Upper lobe of right lung (tissue), 1 donor: ENCODE measurements at places on chromosomes 2 and 18.

DNA sequence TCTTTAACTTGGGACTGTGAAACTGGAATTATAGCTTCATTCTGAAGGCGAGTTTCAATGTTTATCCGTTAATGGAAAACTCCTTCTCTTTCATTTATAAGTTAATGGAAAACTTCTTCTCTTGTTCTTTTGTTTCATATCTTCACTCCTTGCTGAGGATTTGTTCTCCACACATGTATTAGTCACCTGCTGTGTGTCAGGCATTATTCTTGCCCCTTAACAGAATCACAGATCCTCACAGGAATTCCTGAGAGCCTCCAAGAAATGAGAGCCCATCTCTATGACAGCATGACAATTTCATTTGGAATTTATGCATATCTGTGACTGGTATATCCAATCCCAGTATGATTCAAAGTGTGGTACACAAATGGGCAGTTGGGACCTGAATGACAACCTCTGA lies 545.8 kb downstream of the BCL11A start:
- DNase-seq, result no peak

DNA sequence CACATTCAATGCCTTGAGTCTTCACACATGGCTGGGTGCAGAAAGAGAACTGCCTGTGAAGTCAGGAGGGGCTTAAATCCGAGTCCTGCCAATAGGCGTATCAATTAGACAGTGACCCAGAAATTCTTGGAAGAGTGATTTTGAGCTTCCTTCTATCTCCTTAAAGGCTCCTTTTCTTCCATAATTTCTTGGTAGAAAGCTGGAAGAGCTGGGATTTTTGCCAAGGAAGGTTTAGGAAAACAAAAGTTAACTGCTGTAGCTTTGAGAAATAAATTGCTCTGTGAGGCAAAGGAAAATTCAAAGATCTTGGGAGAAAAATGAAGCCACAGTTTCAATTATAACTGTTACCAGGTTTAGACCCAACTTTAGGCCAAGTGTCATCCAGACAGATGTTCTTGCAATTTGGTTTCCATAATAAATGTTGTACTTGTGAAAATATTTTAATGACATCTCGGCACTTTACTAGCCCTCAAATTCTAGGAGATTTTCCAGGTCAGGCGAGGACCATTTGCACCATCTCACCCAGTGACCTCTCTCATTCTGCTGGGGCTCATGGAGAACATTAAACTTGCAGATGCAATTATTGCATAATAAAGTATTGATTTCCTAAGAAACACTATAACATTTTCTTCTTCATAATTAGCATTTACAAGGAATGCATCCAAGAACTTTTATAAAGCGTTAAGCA lies 329.7 kb upstream of the MEIS1 start:
- no peak for DNase-seq

DNA sequence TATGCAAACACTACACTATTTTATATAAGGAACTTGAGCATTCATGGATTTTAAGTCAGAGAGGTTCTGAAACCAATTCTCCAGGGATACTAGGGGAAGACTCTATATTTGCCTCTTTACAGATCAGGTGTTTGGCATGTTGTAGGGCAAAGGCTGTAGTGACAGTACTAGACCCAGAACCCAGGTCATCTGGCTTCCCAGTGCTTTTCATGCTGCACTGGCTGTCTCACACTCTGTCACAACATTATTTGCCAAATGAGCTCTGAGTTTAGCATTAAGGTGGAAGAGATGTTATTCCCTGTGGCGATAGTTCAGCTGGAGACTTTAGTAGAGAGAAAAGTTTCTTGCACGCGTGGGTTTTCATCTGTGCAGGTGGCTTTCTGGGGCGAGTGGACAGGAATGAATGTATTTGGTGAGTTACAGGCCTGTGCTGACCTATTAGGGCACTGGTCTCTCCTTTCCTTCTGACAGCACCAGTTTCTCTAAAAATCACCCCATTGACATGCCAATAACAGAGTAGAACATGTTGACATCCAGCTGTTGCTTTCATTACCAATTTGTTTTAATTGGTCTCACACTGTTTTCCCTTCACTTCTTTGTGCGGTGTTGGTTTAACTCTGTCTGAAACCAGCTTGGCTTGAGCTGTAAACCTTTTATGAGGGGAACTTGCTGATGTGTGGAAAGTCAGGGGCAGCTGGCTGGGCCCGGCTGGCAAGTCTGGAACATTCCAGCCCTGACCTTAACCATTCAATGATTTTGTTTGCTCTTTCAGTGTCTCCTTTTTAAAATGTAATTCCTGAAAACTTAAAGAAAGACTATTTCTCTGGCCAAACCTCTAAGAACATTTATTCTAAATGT lies 643.0 kb upstream of the FAM98A start:
- DNase-seq, result no peak

DNA sequence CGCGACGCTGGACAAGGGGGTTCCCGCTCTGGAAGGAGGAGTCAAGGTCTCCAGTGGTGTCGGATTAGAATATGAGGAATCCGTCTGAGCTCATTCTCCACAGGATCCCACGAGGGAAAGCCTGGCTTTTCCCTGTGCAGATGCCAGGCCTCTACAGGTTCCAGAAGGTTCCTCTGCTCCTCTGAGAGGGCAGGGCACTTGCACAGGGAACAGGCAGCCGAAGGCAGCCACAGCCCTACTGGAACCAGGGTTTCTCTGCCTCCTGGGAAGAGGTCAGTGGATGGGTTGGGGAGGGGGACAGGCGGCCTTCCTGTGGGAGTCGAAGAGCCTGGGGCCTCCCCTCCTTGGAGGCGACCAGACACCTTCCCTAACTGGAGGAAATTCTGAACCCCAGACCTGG lies 1.7 kb upstream of the AQP12A start:
- DNase-seq, result peak; percentile 34

DNA sequence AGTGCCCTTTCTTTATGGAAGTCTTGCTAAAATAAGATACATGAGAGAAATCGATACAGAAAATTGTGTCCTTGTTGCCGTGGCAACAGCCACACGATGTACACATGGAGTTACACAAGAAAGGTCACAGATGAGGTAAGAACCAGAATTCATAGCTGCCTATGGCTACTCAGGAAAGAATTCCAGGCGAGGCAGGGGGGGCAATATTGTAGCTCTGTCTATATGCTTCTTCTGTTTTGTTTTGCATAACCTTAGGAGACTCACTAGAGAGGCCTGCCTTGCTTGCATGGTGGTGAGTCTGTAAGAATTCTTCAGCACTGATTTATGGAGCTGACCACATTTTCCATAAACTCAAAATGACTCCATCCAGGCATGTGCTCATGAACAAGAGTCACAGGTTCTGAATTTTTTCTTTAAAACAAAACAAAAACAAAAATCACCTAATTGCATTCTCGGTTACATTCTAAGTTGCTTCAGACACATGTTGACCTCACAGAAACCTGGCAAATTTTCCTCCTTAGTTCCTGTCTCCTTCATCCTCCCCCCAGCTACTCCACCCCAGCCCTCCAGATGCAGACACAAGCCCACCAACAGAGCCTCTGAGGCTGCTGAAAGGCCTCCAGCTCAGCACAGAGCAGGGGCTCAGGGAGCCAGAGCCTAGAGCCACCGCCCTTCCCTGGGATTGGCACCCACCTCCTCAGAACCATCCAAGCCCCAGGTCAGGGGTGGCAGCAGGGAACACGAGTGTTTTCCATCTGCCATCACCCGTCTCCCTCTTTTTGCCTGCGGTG lies 183.5 kb downstream of the ANTXR1 start:
- no peak for DNase-seq

DNA sequence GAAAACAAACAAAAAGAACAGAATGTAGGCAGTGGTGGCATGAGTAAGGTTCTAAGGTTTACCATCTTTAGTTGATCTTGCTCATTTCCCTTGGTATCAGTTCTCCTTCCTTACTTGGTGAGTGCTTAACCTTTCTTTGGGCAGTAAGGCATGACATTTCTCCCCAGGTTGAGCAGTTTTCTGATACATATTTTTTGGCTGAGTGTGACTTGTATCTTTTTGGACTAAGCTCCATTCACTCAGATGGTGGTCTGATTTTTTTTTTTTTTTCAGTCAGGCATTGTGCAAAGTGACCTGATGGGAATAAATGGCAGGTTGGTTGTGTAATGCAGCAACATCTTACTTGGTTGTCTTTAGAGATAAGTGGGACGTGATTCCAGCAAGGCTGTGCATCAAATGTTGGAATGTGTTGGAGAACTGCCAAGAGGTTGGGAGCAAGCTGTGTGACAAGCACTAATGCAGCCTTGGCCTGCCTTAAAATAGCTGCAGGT lies 15.1 kb downstream of the SPTBN1 start:
- no peak for DNase-seq

GRCh38 chr2:112941753-112942653 lies 31.0 kb downstream of the IL37 start:
- peak; percentile 85 for DNase-seq

- DNase-seq, result no peak
These were observed 82.8 kb downstream of the SMAD2 start for GRCh38 chr18:47847635-47848034.

DNA sequence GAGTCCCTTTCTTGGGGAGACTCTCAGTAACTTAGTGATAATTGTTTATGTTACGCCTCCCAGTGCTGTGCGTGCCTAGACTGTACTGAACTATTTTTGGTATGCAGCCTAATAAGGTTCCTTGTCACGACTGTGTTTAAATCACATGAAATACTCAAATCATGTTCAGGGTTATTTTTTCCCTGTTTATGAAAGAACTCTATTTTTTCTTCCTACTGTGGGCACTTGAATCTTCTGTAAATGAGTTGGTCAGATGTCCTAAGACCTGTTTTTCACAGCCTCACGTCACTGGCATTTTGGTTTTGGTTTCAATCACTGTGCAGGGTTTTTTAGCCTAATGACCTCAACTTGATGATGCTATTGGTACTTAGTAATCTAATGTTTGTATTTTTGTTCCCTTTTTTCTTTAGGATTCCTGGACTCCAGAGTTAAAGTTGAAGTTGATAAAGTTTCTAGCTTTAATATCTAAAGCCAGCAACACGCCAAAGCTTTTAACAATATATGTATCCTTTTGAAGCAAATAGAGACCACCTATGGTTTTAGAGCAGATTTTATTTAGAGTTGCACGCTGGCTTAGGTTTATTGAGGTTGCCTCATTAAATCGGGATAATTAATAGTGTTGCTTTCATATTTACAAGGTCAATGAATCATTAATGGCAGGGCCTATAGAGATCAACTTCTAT lies 24.0 kb downstream of the ARMC9 start:
- DNase-seq, result no peak

DNA sequence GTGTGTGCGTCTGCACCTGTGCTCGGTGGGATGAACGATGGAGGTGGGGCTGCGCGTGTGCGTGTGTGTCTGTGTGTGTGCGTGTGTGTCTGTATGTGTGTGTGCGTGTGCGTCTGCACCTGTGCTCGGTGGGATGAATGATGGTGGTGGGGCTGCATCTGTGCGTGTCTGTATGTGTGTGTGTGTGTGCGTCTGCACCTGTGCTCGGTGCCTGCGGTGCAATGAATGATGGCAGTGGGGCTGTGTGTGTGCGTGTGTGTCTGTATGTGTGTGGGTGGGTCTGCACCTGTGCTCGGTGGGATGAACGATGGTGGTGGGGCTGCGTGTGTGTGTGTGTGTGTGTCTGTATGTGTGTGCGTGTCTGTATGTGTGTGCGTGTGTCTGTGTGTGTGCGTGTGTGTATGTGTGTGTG lies 48.5 kb upstream of the CTDP1 start:
- DNase-seq, result no peak

DNA sequence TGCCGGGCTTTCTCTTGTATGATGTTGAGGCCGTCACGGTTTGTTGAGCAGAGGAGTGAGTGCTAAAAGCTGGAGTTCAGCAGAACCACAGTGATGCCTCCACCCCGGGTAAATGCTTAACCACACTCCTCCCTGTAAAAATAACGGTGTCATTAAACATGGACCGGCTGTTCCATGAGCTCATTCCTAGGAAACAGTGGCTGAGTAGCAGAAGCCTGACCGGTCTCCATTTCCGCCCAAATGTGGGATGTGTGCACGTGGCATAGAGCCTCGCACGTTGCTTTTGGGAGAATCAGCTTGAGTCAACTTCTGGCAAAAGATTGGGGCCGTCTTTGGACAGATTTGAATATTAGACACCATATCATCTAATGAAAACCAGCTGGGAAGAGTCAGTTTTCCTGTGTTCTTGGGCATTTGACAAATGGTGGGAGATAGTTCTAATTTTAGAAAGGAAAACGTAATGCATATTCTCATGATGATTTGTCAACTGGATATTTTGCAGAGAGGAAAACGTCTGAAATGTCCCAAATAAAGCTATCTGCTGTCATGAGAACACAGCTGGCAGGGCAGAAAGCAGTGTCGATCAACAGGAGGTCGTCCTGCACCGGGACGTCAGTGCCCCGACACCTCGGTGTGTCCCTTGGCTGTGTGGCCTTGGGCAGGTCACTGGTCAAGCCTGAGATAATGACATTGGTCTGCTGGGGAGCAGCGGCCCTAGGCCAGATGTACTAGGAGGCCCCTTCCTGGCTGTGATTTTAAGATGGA lies 42.4 kb downstream of the LRRFIP1 start:
- peak; percentile 64 for DNase-seq

GRCh38 chr2:75140288-75140687 lies 59.0 kb downstream of the TACR1 start:
- no peak for DNase-seq

DNA sequence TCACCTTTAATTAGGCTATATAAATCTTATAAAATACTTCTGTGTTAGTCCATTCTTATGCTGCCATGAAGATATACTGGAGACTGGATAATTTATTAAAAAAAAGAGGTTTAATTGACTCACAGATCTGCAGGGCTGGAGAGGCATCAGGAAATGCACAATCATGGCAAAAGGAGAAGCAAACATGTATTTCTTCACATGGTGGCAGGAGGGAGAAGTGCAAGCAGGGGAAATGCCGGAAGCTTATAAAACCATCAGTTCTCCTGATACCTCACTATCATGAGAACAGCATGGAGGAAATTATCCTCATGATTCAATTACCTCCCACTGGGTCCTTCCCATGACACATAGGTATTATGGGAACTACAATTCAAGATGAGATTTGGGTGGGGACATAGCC lies 504.4 kb downstream of the RIT2 start:
- no peak for DNase-seq

GRCh38 chr2:33660416-33661123 lies 61.5 kb upstream of the FAM98A start:
- no peak for DNase-seq

DNA sequence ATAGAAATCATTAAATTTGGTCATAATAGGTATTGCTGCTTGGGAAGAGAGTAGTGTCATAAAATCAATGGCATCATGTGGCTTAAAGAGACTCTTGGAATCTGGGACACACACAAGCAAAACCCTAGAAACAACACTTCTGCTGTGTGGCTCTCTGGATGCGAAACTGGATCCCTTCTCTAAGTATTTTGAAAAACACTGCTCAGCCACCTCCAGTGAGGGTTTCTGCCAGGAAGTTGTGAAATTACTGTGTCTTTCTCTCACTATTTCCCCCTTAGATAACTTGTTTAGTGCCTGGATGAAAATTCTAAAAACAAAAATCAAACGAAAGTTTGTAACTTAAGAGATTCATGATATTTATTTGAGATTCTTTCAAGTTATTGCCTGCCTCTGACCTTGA lies 163.8 kb downstream of the RHBDD1 start:
- no peak for DNase-seq

GRCh38 chr2:193845604-193846003 lies 1650.9 kb upstream of the TMEFF2 start:
- DNase-seq, result no peak

GRCh38 chr18:41347057-41347456 lies 608.0 kb upstream of the PIK3C3 start:
- DNase-seq, result no peak

GRCh38 chr2:143513081-143513480 lies 383.9 kb downstream of the ARHGAP15 start:
- DNase-seq, result no peak
